ENCODE measurements at places on chromosomes 16 and 17. TPM values are rescaled to one million over a fixed set of nuclear protein-coding genes. Genes with fewer than 3 reads are reported as not detected.

The MYO15B gene
- 325 TPM for polyA plus RNA-seq

DNA sequence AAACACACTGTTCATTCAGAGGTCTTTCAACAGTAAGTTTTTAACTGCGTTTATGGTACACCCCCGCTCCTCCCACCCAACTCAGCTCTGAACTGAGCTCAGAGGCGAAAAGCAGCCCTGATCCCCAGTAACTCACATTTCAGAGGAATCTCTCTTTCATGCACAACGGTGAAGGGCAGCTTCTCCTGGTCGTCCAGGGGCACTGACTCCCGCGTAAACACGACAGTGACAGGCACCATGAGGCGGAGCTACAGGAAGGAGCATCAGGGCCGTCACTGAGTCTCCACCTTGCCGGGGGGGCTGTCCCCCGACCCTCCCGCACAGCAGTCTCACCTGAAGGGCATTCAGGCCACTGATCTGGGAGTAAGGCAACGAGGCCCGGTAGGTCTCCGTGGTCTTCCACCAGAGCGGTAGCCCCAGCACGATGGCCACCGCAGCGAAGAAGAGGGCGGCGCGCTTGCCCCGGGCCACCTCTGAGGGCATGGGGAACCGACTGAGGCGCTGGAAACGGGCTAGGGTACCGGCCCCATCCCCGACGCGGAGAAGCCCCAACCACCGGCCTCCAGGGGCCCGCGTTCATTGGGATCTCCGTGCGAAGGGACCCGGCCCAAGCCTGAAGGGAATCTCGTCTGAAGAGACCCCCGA, 486 bp downstream of the PIGS start:
- no peaks in the 10 kb centered on the region for H3K27me3 ChIP-seq
- H3K27ac ChIP-seq, result peak overlapping the region; percentile 75
- no peak for DNase-seq
- H3K36me3 ChIP-seq, result no peaks in the 10 kb centered on the region
- H3K4me1 ChIP-seq, result peaks cover 6% of the 10 kb centered on the region
- H3K4me3 ChIP-seq, result peak overlapping the region; percentile 88

DNA sequence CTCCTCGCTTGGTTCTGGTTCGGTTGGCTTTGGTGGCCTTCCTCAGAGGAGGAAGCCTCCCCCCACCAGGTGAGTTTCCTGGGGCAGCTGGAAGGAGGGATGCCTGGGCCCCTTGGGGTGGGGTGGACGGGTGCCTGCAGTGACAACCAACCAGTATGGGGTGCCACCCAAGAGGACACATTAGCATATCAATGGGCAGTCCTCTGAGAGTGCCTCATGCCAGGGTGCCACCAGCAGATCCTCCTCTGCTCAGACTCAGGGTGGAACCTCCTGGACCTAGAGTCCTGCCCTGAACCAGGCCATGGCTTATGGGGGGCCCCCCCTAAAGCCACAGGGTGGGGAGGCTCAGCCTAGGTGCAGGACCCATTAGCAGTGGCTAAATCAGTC, 2.7 kb downstream of the PPP1R1B start:
- no peak overlapping the region for H3K4me3 ChIP-seq
- H3K36me3 ChIP-seq, result no peaks in the 10 kb centered on the region
- no peaks in the 10 kb centered on the region for H3K27me3 ChIP-seq

DNA sequence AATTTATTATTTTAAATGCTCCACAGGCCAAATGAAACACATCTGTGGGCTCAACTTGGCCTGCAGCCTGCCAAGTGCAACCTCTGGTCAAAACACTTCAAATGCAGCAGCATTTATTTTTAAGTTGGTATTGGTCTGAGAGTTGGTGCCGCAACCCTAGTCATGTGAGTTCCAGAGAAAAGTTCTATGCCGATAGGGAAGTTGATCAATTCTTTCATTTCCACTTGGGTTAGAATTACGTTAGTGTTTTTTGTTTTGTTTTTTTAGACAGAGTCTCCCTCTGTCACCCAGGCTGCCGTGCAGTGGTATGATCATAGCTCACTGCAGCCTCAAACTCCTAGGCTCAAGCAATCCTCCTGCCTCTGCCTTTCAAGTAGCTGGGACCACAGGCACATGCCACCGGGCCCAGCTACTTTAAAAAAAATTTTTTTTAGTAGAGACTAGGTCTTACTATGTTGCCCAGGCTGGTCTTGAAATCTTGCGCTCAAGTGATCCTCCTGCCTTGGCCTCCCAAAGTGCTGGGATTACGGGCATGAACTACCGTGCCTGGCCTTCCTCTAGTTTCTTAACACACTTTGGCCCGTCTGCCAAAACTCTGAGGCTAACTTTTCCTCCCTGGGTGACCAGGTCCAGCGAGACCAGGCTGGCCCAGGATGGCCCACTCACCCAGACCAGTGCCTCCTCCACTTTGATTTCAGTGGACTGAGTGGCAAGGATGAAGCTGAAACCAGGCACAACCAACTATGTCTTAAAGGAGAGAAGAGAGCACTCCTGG, 221.1 kb downstream of the MRTFB start:
- DNase-seq, result no peak
- no peaks in the 10 kb centered on the region for H3K4me1 ChIP-seq
- no peak overlapping the region for H3K27ac ChIP-seq
- no peaks in the 10 kb centered on the region for H3K36me3 ChIP-seq
- H3K27me3 ChIP-seq, result no peaks in the 10 kb centered on the region

DNA sequence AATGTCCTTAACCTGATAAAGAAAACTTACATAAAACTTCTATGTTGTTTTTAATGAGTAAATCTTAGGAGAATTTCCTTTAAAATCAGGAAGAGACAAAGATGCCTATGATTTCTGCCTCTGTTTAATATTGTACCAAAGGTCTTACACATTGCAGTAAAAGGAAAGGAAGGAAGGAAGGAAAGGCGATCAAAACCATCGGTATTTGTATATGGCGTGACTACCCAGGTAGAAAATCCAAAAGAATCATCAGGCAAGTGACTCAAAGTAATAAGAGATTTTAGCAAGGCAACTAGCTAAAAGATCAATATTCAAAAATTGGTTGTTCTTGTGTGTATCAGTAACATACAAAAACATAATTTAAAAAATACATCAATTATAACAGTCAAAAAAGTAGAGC, 3.5 kb downstream of the ICAM2 start:
- H3K27me3 ChIP-seq, result no peaks in the 10 kb centered on the region
- H3K4me1 ChIP-seq, result no peaks in the 10 kb centered on the region
- no peak for DNase-seq
- no peaks in the 10 kb centered on the region for H3K36me3 ChIP-seq

Data from pancreas (tissue), 10 donors.